ENCODE measurements at places on chromosomes 2 and 18.

- DNase-seq = no peak
These were observed 19.9 kb downstream of the ARMC9 start for GRCh38 chr2:231218366-231218765.

- no peak for DNase-seq
These were observed 228.0 kb upstream of the SPHKAP start for GRCh38 chr2:228409493-228409892.

GRCh38 chr2:6148882-6149281 is 456.7 kb downstream of the SOX11 start:
- DNase-seq = no peak

GRCh38 chr2:231946241-231946814 is 15.2 kb upstream of the DIS3L2 start:
- DNase-seq = no peak

GRCh38 chr2:235330775-235331451 is 162.9 kb upstream of the AGAP1 start:
- DNase-seq = no peak

DNA sequence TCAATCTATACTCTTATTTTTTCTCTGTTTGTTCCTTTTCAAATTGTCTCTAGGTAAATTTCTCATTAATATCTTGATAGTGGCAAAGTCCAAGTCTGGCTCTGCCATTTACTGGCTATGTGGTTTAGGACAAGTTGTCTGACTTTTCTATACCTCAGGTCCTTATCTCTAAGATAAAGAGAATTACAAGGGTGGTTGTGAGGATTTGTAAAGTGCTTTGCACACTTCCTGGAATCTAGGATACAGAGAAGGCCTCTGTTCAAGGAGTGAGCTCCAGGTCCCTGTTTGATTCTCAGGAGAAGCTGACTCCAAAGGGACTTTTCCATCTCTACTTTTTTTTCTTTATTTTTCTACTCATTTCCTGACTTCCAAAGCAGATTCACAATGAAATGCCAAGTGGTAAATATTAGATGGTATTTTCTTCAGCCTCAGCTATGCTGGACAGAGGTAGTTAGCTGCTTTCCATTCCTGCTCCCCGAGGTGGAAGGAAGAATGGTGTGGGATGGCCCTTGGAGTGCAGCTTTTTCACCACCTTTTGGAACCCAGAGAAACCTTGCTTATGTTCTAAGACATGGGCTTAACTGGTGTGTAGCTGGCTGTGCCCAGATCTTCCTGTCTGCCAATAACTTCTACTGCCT is 90.5 kb downstream of the GALNT1 start:
- DNase-seq = no peak

- DNase-seq = no peak
These were observed 6.0 kb downstream of the SCG2 start for GRCh38 chr2:223596208-223596607.

GRCh38 chr2:43899589-43899988 is 60.8 kb downstream of the ABCG8 start:
- no peak for DNase-seq

DNA sequence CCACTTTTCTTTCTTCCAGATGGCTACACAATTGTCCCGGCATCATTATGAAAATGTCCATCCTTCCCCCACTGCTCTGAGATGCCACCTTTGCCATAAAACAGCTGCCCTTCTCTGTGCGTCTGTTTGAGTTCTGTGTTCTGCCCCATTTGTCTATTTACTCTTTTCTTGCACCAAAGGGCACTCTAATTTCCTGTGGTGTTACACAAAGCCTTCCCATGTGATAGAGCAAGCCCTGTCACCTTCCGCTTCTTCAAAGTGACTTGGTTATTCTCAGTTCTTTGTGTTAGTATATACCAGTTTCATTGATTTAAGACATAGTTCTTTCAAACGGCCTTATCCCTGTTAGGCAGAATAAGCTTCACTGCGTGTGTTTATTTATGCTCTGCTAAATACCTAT is 84.1 kb downstream of the FBXO15 start:
- no peak for DNase-seq
